ENCODE measurements at places on chromosomes 1 and 21. TPM values are rescaled to one million over a fixed set of nuclear protein-coding genes. Genes with fewer than 3 reads are reported as not detected.

DNA sequence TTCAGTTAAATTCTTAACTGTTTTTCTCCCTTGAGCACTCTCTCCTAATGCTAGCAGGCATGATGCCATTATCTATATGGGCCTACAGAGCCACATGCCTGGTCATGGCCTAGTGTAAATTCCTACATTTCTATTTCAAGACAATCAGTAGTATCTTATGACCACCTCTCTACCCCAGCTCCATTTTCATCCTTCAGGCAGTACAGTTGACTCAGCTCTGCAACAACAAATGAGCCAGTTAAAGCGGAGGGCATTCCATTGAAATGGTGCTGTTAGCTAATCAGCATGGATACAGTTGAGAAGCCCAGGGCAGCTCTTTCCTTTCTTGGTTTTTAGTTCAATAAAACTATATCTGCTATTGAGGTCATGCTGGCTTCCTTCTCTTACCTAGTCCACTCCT, 150.0 kb downstream of the PPP1R12B start:
- H3K4me3 ChIP-seq, result no peak overlapping the region
- no peaks in the 10 kb centered on the region for H3K27me3 ChIP-seq
- no peak overlapping the region for H3K27ac ChIP-seq
- H3K36me3 ChIP-seq, result no peaks in the 10 kb centered on the region

- no peaks in the 10 kb centered on the region for H3K36me3 ChIP-seq
- DNase-seq, result no peak
- H3K4me3 ChIP-seq, result no peak overlapping the region
- H3K27me3 ChIP-seq, result no peaks in the 10 kb centered on the region
Measured at GRCh38 chr1:100613817-100614559, 76.0 kb downstream of the GPR88 start.

- no peaks in the 10 kb centered on the region for H3K4me1 ChIP-seq
- no peak for DNase-seq
- no peak overlapping the region for H3K27ac ChIP-seq
- no peaks in the 10 kb centered on the region for H3K36me3 ChIP-seq
- H3K4me3 ChIP-seq, result no peak overlapping the region
Measured at GRCh38 chr1:78536427-78536826, 45.7 kb downstream of the PTGFR start.

DNA sequence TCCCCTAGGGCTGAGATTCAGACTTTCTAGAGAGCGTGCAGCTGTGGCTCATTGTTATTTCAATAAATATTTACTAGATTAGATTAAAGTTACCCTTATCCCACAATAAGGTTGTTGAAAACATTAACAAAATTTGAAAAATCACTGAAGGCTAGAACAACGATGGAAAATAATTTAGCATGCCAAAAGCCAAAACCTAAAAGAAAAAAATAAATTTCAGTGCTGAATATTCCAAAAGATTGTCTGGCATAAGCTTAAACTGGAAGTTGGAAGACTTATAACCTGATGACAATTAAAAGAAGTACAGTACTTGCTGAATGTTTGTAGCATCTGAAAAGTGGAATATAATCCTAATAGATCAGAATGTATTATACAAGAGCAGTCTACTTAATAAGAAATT, 221.3 kb downstream of the USH2A start:
- DNase-seq, result no peak
- H3K36me3 ChIP-seq, result no peaks in the 10 kb centered on the region
- no peaks in the 10 kb centered on the region for H3K27me3 ChIP-seq
- H3K4me1 ChIP-seq, result no peaks in the 10 kb centered on the region

DNA sequence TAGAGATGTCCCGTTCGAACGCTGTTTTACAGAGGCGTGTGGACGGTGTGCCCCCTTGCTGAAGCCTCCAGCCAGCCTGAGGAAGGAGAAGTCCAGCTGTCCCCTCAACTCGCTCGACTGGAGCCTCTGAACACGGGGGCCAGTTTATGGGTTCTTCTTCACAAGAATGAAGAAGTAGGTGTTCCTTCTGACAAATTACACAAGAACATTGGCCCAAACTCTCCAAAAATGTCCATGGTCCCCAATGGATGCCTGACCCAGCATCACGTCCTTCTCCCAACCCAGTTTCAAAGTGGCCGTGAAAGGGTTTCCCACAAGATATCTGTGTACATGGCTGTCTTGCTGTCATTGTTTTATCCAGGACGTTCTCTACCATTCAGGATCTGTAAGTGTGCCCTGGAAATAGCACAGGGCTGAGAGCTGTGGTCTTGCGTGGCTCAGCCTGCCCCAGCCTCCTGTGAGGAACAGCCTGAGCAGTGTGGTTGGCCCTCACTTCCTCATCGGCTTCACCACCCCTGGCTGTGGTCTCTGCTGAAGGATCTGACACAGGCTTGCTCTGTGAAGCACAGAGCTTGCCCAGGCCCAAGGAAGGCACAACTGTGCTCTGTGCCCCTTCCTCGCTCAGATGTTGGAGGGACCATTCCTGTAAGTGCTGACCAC, 1.0 kb upstream of the S100B start:
- no peak overlapping the region for H3K4me3 ChIP-seq
- no peak for DNase-seq
- no peaks in the 10 kb centered on the region for H3K4me1 ChIP-seq
- H3K27me3 ChIP-seq, result no peaks in the 10 kb centered on the region

DNA sequence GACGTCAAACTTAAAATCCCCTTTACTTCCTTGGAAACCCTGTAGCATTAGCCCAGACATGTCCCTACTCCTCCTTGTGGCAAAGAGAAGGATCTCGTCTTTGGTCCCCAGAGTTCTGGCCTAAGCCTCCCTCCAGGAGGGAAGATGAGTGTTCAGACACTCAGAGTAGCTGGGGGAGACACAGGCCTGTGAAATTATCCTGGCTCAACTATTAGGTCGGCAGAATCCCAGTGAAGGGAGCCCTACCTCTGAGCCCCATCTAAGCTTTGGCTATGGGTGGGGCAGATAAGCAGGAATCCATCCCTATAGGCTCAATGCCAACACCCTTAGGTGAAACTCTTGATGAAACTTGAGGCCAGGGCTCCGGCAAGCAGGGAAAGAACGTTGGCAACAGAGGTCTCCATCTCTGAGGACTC, 1.7 kb upstream of the SFN start:
- no peaks in the 10 kb centered on the region for H3K27me3 ChIP-seq
- H3K36me3 ChIP-seq, result no peaks in the 10 kb centered on the region
- peak overlapping the region; percentile 89 for H3K27ac ChIP-seq
- H3K4me3 ChIP-seq, result no peak overlapping the region
- H3K4me1 ChIP-seq, result no peaks in the 10 kb centered on the region

DNA sequence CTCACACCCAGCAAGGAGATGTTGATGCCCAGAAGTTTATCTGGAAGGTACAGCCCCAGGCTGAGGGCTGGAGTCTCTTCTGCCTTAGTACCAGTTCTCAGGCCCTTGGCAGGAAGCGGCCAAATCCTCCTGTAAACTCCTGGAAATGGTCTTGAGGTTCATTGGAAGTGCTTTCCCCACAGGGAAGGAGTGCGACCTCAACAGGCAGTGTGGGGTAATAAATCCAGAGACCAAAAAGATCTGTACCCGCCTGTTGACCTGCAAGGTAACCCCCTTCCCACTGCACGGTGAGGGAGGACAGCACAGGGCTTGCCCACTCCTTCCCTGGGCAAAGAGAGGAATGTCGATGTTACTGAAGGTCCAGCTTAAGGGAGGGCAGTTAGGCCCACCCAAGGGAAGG, 4.5 kb downstream of the ATXN7L2 start:
- no peaks in the 10 kb centered on the region for H3K4me1 ChIP-seq
- no peak for DNase-seq
- no peaks in the 10 kb centered on the region for H3K27me3 ChIP-seq
- no peak overlapping the region for H3K4me3 ChIP-seq

DNA sequence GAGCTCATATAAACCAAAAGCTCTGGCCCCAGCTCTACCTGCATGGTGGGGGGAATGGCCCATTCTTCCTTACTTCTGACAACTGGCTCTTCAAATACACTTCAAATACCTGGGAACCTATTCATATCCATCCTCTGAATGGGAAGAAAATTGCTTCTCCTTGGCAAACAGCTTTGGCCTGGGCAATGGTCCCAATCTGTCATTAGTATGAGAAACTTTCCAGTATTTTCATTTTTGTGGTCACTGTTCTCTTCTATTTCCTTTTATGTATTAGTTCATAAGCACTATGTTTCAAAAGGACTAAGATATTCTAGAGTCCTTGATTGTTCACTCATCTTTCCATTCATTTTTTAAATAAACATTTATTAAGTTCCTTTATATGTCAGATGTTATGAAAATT, 5.2 kb upstream of the HSD3B2 start:
- H3K27me3 ChIP-seq, result no peaks in the 10 kb centered on the region
- H3K27ac ChIP-seq, result no peak overlapping the region
- H3K4me1 ChIP-seq, result no peaks in the 10 kb centered on the region
- H3K36me3 ChIP-seq, result no peaks in the 10 kb centered on the region

GRCh38 chr1:48080331-48081255, 83.4 kb upstream of the TRABD2B start:
- H3K36me3 ChIP-seq, result no peaks in the 10 kb centered on the region
- DNase-seq, result no peak
- H3K4me1 ChIP-seq, result no peaks in the 10 kb centered on the region
- H3K27me3 ChIP-seq, result no peaks in the 10 kb centered on the region

DNA sequence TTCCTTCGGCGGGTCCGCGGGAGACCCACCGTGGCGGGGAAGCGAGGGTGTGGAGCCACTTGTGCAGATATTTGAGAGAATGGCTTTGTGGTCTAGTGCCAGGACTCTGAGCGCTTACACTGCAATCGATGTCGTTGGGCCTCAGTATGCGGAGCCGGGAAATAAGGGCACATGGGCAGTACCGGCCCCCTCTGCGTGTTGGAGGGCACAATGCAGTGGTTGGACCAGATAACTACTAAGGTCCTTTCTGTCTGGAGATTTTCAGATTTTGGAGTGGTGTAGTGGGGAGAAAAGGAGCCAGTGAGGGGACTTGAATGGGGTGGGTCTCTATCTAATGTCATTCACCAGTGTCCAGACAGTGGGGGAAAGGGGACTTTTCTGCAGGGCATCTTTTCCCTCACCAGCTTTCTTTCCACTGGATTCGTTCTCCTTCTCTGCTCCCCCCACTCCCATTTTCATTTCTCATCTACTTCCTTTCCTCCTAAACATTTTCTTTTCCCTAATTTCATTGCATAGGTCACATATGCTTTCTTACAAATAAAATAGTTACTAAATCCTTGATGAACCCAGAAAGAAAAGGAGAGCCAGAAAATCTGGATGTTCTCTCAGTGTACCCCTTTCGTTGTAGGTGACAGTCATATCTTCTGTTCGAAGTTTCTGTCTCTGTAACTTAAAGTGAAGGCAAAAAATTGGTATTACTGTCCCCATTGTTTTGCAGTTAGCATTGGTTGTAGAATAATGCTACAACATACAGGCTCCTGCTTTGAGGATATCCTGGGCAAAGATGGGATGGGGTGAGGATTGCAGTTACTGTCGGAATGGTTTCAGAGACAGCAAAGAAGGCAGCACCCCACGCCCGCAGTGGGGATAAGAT, 1.4 kb downstream of the ATF3 start:
- no peaks in the 10 kb centered on the region for H3K36me3 ChIP-seq
- H3K4me1 ChIP-seq, result no peaks in the 10 kb centered on the region
- peak overlapping the region; percentile 96 for H3K27ac ChIP-seq
- no peak for DNase-seq
- peak overlapping the region; percentile 93 for H3K4me3 ChIP-seq

Gene GPR3
- 0.66 TPM for total RNA-seq

Gene BATF3
- 1.0 TPM for total RNA-seq

Gene SAMSN1
- 15.4 TPM for total RNA-seq

Gene KRTAP19-1
- not detected for total RNA-seq

Gene C21orf91
- total RNA-seq, result 14.8 TPM

Gene TTF2
- total RNA-seq, result 15.5 TPM

Gene DMRTA2
- 0.16 TPM for total RNA-seq

Gene LRRC40
- 15.4 TPM for total RNA-seq

Gene SYTL1
- total RNA-seq, result 0.96 TPM

All from breast epithelium (tissue), 4 donors.